ENCODE measurements at places on chromosomes 11 and 22. TPM values are rescaled to one million over a fixed set of nuclear protein-coding genes. Genes with fewer than 3 reads are reported as not detected.

PANX2 gene
- 19.5 TPM for total RNA-seq

CEND1 gene
- total RNA-seq, result not detected

RASL10A gene
- total RNA-seq, result not detected

PKNOX2 gene
- not detected for total RNA-seq

MYO7A gene
- not detected for total RNA-seq

MED15 gene
- total RNA-seq, result 31.0 TPM

TAGLN gene
- total RNA-seq, result 0.54 TPM

PRDM11 gene
- 5.2 TPM for total RNA-seq

CDCA5 gene
- total RNA-seq, result 41.7 TPM

HRAS gene
- total RNA-seq, result 120 TPM

GAL gene
- not detected for total RNA-seq

KCTD17 gene
- total RNA-seq, result 29.0 TPM

OR5A1 gene
- not detected for total RNA-seq

Measured in Caki2 (cell line).